Vagina (tissue), 2 donors: ENCODE measurements at places on chromosomes 4 and X. TPM values are rescaled to one million over a fixed set of nuclear protein-coding genes. Genes with fewer than 3 reads are reported as not detected.

- no peak overlapping the region for H3K4me3 ChIP-seq
- DNase-seq, result no peak
- peaks cover 37% of the 10 kb centered on the region for H3K4me1 ChIP-seq
- no peaks in the 10 kb centered on the region for H3K36me3 ChIP-seq
- H3K27ac ChIP-seq, result no peak overlapping the region
Observed at GRCh38 chr4:38383646-38384121, 280.3 kb upstream of the KLF3 start.

- no peaks in the 10 kb centered on the region for H3K27me3 ChIP-seq
- peak overlapping the region; percentile 89 for H3K4me3 ChIP-seq
- H3K4me1 ChIP-seq, result peaks cover 16% of the 10 kb centered on the region
- no peak for DNase-seq
Observed at GRCh38 chr4:87219632-87220093, 755 bp downstream of the KLHL8 start.

DNA sequence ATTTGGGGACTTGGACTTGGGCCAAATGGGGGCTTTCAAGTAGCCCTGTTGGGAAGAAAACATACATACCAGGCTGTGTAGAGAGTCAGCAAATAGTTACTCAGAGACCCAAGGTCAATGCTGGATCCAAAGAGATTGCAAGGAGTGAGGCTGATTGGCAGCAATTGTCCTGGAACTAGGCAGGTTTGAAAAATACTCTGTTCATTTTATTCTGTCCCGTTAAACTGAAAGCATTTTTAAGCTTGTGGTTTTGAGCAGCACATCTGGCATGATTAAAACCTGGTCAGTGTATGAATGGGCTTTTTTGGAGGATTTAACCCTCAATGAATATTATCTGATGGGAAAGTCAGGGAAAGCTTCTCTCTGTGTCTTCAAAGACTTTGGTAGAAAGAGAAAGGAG, 294.3 kb upstream of the BOD1L1 start:
- no peak overlapping the region for H3K4me3 ChIP-seq
- H3K27ac ChIP-seq, result no peak overlapping the region
- peaks cover 15% of the 10 kb centered on the region for H3K4me1 ChIP-seq
- no peaks in the 10 kb centered on the region for H3K27me3 ChIP-seq
- H3K36me3 ChIP-seq, result no peaks in the 10 kb centered on the region

DNA sequence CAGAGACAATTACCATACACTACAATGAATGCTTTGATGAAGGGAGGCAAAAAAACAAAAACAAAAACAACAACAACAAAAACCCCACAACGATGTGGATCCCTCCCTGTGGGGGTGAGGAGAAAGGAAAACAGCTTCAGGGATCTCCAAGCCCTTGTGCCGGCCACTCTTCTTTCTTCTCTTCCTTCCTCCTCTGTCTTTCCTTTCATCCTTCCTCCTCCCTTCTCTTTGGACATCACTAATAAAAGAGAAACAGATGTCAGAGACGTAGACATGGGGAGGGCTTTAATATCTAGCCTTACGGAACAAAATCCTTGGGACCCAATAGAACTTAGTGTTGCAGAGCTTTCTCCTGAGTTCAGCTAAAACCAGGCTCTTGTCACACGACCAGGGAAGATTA, 18.8 kb upstream of the STX18 start:
- no peaks in the 10 kb centered on the region for H3K36me3 ChIP-seq
- H3K27me3 ChIP-seq, result no peaks in the 10 kb centered on the region
- no peak for DNase-seq
- H3K4me1 ChIP-seq, result peaks cover 8% of the 10 kb centered on the region
- H3K27ac ChIP-seq, result peak overlapping the region; percentile 72

GRCh38 chr4:3681191-3681590, 85.0 kb upstream of the ADRA2C start:
- no peak overlapping the region for H3K4me3 ChIP-seq
- no peak for DNase-seq
- H3K4me1 ChIP-seq, result no peaks in the 10 kb centered on the region
- no peaks in the 10 kb centered on the region for H3K27me3 ChIP-seq

DNA sequence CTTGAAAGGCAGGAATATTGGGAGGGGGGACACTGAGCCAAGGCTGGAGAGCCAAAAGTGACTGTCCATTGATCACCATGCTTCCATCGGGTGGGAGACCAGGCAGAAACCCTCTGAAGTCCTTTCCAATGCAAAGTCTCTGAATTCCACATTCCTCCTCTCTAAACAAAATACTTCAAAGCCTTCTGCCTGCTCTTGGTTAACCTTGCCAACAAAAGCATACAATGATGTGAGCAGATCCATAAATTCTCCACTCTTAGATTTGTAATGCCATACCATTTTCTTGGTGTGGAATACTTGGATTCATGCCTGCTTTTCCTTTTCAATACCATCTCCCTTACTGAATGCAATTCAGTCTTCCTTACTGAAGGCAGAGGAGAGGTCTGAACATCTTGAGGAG, 74.1 kb upstream of the FAM9B start:
- H3K4me1 ChIP-seq, result no peaks in the 10 kb centered on the region
- H3K4me3 ChIP-seq, result no peak overlapping the region
- H3K36me3 ChIP-seq, result no peaks in the 10 kb centered on the region
- H3K27ac ChIP-seq, result no peak overlapping the region
- H3K27me3 ChIP-seq, result no peaks in the 10 kb centered on the region

DNA sequence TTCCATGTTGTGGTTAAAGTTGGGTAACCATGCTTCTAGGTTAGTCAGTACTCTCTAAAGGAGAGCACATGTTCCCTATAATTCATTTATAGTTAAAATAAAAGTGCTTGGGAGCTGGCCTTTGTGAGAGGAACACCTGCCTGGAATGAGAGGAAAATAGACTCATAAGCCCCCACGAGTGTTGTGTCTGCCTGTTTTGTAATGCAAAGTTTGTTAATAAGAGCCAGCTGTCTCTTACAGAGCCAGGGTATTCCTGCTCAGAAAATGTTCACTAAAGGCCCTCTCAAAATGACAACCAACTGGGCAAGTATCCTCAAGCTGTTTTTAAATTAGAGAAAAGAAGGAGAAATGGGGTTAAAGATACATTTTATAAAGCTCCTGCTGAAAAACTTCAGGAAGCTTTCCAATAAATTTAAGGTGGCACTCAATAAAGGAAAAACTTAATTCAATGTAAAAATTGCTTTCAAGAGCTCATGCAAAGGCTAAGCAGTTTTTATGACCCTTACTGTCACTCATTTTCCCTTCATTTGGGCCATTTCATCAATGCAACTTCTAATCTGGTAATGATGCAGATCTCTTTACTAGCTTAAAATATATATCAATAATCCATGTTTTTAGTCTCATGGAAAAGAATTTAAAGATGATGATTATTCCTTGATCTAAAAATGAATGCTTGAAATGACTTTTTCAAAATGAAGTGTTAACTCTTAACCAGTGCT, 793.6 kb downstream of the STPG2 start:
- no peak overlapping the region for H3K4me3 ChIP-seq
- H3K36me3 ChIP-seq, result no peaks in the 10 kb centered on the region
- H3K4me1 ChIP-seq, result no peaks in the 10 kb centered on the region
- DNase-seq, result no peak
- H3K27me3 ChIP-seq, result no peaks in the 10 kb centered on the region
- H3K27ac ChIP-seq, result no peak overlapping the region

DNA sequence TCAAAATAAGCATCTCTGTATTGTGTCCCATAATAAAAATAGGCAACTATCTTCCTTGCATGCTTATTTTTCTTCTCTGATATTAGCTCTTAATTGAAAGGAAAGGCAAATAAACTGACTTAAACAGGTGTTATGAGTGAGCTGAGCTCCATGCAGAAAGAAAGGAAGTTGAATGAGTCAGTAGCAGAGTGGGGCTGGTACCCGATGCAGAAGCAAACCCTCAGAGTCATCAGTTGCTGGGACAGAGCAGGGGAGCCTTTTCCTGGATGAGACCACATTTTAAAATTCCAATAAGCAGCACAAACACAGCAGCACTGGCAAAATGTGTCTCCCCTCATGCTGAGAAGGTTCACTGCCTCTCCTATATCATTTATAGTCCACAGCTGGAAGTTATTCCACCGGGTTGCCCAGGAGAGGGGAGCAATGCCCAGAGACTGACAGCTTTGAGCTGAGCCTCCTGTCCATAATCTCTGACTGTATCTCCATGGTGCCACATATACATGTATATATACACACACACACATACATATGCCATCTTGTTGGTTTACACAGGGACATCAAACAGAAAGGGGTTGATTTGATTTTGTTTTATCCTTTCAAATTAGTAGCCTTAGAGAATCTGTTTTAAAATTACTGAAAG, 274.3 kb upstream of the PPARGC1A start:
- H3K4me3 ChIP-seq, result no peak overlapping the region
- H3K27ac ChIP-seq, result no peak overlapping the region
- DNase-seq, result no peak

DNA sequence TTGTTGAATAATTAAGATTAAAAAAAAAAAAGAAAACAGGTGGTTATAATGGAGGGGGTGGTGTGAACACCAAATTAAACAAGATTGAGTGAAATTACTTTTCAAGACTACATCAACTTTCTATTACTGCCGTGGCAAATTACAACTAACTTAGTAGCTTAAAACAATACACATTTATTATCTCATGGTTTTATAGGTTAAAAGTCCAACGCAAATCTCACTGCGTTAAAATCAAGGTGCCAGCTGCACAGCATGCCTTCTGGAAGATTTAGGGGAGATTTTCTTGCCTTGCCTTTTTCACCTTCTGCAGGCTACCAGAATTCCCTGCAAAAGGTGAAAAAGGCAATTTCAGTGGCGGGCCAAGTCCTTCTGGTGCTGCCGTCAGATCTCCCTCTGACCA, 58.5 kb downstream of the ATXN3L start:
- no peak for DNase-seq
- H3K27ac ChIP-seq, result no peak overlapping the region
- no peaks in the 10 kb centered on the region for H3K27me3 ChIP-seq
- no peak overlapping the region for H3K4me3 ChIP-seq

DNA sequence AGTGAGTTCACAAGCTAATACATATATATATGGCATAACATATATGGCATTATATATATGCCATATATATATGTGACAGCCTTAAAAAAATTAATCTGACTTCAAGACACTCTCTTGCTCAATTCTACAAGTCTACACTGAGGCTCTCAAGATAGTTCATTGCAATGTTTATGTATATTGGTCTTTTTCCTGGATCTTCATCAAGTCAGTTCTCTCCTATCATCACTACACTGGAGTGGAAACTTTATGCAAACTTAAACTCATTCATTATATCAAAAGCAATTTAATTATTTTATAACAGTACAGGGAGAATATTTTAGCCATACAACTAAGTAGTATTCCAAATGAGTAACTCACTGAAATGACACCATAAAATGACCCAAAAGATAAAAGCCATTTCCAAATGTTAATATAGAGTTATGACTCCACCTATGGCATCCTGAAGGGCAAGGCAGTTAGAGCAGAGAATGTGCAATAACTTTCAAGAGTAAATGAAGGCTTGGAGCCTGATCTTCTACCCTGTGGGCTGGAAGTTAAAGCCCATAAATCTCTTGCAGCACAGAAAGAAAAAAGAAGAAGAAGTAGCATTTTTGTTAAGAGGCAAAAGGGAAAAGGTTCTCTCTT, 176.3 kb upstream of the SLIT2 start:
- H3K4me3 ChIP-seq, result no peak overlapping the region
- DNase-seq, result no peak
- no peaks in the 10 kb centered on the region for H3K36me3 ChIP-seq
- no peak overlapping the region for H3K27ac ChIP-seq
- H3K4me1 ChIP-seq, result no peaks in the 10 kb centered on the region

GRCh38 chrX:133661962-133662839, 246.9 kb upstream of the GPC4 start:
- DNase-seq, result no peak
- no peak overlapping the region for H3K27ac ChIP-seq
- no peaks in the 10 kb centered on the region for H3K4me1 ChIP-seq
- no peak overlapping the region for H3K4me3 ChIP-seq
- no peaks in the 10 kb centered on the region for H3K36me3 ChIP-seq
- H3K27me3 ChIP-seq, result no peaks in the 10 kb centered on the region

- H3K4me3 ChIP-seq, result no peak overlapping the region
- peaks cover 3% of the 10 kb centered on the region for H3K4me1 ChIP-seq
- no peaks in the 10 kb centered on the region for H3K36me3 ChIP-seq
- no peaks in the 10 kb centered on the region for H3K27me3 ChIP-seq
Observed at GRCh38 chr4:125013891-125014290, 300.9 kb upstream of the FAT4 start.

- no peak overlapping the region for H3K4me3 ChIP-seq
- H3K27me3 ChIP-seq, result no peaks in the 10 kb centered on the region
- H3K27ac ChIP-seq, result no peak overlapping the region
Observed at GRCh38 chr4:39450618-39451017, 8.1 kb downstream of the RPL9 start.

DNA sequence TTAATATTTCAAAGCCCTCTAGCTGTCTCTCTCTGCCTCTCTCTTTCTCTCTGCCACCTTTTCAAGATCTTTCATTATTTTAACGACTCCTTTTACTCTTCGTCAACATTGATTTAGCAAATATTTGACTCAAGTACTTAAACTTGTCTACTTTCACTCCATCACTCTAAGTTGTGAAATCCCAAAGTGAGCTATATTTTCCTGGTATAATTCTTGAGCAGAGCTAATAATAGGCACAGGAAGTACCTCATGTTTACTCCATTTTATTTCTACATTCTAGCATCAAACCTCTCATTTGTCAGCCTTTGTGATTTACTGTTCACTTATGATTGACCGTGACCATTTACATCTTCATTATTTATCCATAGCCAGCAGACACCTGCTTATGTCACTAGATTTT, 482.5 kb downstream of the RPA4 start:
- H3K4me3 ChIP-seq, result no peak overlapping the region
- H3K27me3 ChIP-seq, result no peaks in the 10 kb centered on the region
- H3K36me3 ChIP-seq, result no peaks in the 10 kb centered on the region
- DNase-seq, result no peak
- no peak overlapping the region for H3K27ac ChIP-seq

Gene KIT
- total RNA-seq, result 16.7 TPM

Gene SPANXC
- total RNA-seq, result not detected

Gene SSX2
- not detected for total RNA-seq

Gene EDA
- total RNA-seq, result 6.1 TPM

Gene AWAT2
- total RNA-seq, result not detected

Gene PPARGC1A
- 1.2 TPM for total RNA-seq

Gene MED14
- 36.3 TPM for total RNA-seq

Gene STK26
- 18.9 TPM for total RNA-seq

Gene OCIAD1
- 72.4 TPM for total RNA-seq

Gene UGT2A2
- total RNA-seq, result not detected

Gene CXCL8
- total RNA-seq, result 0.49 TPM

Gene ADH1B
- total RNA-seq, result 891 TPM
